ENCODE measurements at places on chromosomes 16 and 17.

GRCh38 chr17:18949566-18949965 is 2.4 kb upstream of the SLC5A10 start:
- H3K27me3 ChIP-seq: peaks cover 9% of the 10 kb centered on the region
- H3K4me3 ChIP-seq: no peak overlapping the region
- no peaks in the 10 kb centered on the region for H3K36me3 ChIP-seq
- peaks cover 12% of the 10 kb centered on the region for H3K4me1 ChIP-seq
- no peak overlapping the region for H3K27ac ChIP-seq

GRCh38 chr17:27356091-27356705 is 62.3 kb downstream of the WSB1 start:
- no peak overlapping the region for H3K27ac ChIP-seq
- H3K36me3 ChIP-seq: no peaks in the 10 kb centered on the region
- DNase-seq: no peak
- H3K4me3 ChIP-seq: no peak overlapping the region

- H3K27ac ChIP-seq: peak overlapping the region; percentile 92
- no peaks in the 10 kb centered on the region for H3K36me3 ChIP-seq
- no peaks in the 10 kb centered on the region for H3K27me3 ChIP-seq
- no peak for DNase-seq
These were observed 506 bp downstream of the ATP5MC1 start for GRCh38 chr17:48892940-48893645.

DNA sequence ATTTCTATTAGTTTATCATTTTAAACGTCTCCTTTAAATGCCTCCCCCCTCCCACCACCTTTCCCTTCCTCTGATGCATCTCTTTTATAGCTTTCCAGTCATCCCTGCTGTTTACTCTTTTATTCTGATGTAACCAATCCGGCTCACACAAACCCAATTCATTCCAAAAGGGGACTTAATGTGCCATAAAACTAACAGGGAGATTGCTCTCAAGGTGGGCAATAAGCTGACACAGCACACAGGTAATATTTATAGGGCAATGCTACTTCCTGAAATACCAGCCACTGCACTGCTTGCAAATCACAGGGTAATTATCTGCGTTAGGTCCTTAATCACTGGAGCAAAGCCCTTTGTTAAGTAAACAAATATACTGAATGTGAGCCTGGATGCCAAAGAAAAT is 23.3 kb upstream of the CA10 start:
- H3K4me1 ChIP-seq: peaks cover 23% of the 10 kb centered on the region
- H3K4me3 ChIP-seq: no peak overlapping the region
- DNase-seq: no peak
- no peaks in the 10 kb centered on the region for H3K27me3 ChIP-seq
- H3K27ac ChIP-seq: no peak overlapping the region

- no peaks in the 10 kb centered on the region for H3K36me3 ChIP-seq
- no peak overlapping the region for H3K4me3 ChIP-seq
- peaks cover 11% of the 10 kb centered on the region for H3K4me1 ChIP-seq
- no peaks in the 10 kb centered on the region for H3K27me3 ChIP-seq
- no peak overlapping the region for H3K27ac ChIP-seq
- DNase-seq: no peak
These were observed 27.2 kb upstream of the KCNJ16 start for GRCh38 chr17:70047619-70048419.
